ENCODE measurements at places on chromosomes 5 and 9.

GRCh38 chr5:52853650-52854049 lies 65.9 kb downstream of the ITGA1 start:
- no peak for DNase-seq

GRCh38 chr9:94882966-94883641 lies 156.6 kb downstream of the AOPEP start:
- DNase-seq = no peak

- DNase-seq = no peak
These were observed 451.2 kb upstream of the TLE4 start for GRCh38 chr9:79120533-79120932.

DNA sequence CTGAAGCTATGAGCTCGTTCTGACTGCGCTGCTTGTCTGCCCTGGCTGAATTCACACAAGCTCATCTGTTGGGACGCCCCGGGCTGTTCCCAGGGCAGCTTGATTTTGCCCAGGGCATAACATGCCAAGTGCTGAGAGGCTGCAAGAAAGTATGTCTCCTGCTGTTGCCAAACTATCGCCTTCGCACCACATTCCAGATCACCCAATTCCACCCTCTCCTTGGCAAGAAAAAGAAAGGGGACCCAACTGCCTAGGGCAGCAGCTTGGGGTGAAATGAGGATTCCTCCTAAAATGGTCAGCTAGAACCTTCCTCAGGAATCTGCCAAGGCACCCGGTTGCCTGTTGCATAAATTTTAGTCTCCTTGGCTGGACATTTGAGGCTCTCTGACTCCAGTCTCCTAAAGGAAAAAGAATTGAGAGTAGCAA lies 21.2 kb downstream of the COL15A1 start:
- no peak for DNase-seq

DNA sequence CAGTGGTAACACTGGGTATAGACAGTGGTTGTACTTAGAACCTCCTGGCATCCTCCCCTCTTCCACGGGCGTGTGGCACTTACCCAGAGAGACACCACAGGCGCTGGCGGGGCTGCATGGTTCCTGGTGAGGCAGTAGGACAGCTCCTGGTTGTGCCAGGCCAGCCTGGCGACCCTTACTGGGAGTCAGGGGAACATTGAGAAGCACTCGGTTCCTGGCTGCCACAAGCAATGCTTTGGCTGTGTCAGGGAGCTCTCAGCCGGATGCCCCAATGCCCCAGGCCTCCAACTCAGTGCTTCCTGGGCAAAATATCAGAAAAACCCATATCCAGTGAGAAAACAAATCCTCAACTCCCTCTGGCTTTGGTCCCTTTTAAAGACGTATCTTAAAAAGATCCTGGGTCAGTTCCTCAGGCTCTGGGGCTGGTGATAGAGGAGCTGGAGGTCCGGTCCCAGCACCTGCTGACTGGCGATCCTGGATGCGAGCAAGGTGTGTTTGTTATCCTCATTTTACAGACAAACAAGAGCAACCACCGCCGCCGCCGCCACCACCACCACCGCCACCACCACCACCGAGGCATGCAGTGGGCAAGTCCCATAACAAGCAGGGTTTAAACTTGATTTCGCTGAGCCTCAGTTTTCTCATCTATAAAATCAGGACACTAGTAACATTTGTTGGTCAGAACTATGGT lies 4.2 kb downstream of the NKX2-5 start:
- no peak for DNase-seq

DNA sequence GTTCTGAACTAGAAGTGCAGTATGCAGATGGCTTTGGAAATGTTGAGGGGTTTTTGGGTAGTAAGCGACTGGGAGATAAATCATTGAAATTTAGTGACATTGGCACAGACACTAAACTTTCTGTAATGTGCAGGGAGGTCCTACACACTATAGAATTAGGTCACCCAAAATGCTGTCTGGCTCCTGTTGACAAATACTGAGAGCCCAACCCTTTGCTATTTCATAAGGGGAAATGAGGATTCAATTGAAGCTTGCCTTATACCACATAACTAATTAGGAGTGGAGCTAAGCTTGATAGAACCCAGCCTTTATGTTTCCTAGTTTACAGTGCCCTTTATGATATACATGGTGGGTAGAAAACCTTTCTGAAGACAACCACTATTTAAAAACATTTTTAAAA lies 22.6 kb downstream of the HMGXB3 start:
- no peak for DNase-seq

DNA sequence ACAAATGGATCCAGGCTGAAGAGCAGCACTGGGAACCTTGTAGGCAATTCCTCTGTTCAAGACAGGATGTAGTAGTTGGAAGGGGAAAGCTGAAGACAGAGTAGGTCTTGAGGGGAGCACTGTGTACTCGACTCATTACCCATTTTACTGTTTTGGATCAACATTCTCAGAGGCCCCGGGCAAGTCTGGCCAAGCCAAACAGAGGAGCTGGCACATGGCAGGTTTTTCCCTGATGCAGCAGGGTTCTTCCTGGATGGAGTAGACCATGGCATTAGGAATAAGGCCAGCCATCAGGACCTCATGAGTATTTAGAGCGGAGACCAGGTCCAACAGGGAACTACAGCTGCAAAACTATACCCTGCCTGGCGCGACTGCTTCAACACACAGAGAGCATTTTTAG lies 4.4 kb downstream of the SVEP1 start:
- no peak for DNase-seq

DNA sequence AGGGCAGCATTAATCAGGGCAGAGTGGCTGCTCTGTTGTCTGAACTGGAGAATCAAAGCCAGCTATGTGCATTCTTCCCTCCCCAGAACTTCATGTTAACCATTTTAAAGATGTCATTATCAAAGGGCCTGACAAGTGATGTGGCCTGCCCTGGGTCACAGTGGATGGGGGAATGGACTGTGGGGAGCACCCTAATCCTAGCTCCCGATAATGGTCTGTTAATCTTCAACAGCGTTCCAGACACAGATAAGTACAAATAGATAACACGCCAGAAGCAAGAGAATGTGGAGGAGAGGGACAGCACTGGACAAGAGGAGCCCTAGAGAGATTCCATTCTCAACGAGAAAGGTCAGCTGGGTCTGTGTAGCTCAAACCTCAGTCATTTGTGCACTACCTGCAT lies 77.5 kb downstream of the DPYSL3 start:
- DNase-seq = no peak

GRCh38 chr9:91817493-91818224 lies 132.4 kb downstream of the ROR2 start:
- DNase-seq = no peak
